Renal pelvis (tissue), 12 donors: ENCODE measurements at places on chromosomes 2 and 18.
A peak's percentile ranks its signal among the peaks of the same experiment; 100 is the strongest.

DNA sequence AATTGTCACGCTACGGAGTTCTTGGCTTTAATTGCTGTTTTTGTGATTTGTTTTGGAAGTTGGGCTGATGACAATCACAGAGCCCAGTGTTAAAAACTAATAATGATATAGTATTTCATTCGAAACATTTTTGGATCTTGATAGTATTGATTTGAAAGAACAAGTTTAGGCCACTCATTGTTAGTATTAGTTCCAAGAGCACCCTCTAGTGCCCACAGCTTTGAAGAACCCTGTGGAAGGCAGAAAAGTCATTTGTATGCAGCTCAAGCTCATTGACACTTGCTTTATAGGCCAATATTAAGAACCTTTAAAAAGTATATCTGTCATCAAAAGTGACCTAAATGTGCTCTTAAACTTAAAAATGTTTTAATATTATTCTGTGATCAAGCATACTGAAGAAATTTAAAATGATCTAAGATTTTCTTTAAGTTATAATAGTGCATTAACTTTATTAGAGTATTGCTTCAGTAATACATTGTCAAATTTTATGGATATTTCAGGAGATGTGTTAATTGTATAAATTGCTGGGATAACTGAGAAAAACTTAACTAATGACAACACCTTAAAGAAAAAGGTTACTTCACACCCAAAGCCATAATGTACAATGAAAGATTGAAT lies 191.0 kb downstream of the GRB14 start:
- DNase-seq, result peak; percentile 15

DNA sequence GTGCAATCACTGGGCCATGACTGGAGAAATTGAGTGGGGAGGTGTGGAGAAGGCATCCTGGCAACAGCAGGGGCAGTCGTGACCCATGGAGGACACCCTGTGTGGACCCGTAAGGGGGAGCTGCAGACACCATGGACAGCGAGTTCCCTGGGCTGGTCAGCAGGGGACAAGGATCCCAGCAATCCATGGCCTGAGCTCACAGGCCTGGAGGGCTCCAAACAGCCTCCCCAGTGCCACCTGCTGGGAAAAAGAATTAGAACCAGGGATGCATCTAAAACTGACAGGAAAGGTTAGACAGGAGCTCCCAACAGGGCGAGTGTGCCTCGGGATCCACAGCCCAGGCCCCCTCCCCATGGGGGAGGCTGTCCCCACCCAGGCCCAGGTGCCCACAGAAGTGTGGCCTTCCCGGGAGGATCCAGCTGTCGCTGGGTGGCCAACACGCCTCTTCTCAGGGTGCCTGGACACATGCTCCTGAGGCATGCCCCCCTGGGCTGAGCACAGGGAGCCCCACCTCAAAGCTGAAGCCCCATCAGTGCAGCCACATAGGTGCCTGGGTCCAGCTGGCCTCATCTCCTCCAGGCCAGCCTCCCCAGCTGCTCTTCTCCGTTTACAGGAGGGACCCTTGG lies 20.5 kb upstream of the KIF1A start:
- DNase-seq, result peak; percentile 82

DNA sequence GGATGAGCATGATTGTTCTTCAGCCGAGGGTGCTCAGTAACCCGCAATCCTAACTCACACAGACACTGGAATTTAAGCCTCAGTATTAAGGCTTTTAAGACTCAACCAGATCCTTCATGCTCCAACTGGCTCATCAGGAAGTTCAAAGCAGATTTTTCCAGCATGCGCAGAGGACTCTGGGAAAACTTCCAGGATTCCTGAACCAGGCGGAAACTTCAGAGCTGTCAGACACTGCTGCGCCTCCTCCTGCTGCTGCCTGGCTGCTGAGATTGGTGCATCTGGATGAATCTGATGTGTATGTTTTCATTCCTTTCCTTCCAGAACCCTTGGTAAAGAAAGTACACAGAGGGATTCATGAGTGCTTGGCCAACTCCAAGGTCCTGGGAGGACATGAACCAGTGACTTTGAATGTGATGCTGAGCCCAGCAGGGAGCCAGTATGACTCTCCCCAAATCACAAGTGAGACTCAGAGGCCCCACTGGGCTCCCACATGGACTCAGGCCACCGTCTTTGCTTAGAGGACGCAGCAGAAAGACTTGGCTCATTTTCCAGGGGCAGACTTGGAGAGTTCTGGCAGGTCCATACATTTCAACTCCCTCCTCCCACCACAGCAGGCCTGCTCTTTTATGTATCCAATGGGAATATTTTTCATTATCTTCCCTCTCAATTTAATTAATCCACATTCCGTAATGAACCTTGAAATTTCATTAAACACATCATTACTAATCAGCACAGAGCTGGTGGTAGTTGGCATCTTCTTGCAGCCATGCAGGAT lies 143.5 kb upstream of the HDAC4 start:
- DNase-seq, result no peak

GRCh38 chr2:134193006-134193405 lies 60.9 kb upstream of the MGAT5 start:
- no peak for DNase-seq

- no peak for DNase-seq
Observed at GRCh38 chr2:174607989-174608865, 10.6 kb upstream of the WIPF1 start.

GRCh38 chr2:215712871-215713790 lies 277.3 kb upstream of the FN1 start:
- no peak for DNase-seq

DNA sequence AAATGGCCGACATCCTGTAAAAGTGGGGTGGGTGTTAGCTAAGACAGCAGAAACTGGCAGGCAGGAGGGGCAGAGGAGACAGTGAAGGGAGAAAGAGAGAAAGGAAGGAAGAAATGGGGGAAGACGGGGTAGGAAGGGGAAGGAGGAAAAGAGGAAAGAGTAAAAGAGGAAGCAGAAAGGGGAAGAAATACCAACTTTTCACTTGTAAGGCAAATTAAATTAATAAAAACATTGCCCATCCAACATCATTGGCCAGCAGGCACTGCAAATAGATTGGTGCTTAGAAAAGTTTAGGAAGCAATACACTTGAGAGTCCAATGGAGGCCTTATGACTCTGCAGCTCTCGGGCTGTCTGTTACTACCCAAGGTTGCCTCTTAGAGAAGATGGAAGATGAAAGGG lies 116.7 kb downstream of the TNS1 start:
- no peak for DNase-seq

- DNase-seq, result no peak
Observed at GRCh38 chr2:152394326-152394725, 59.4 kb downstream of the FMNL2 start.

- DNase-seq, result no peak
Observed at GRCh38 chr18:13442451-13442850, 223.9 kb downstream of the LDLRAD4 start.

- DNase-seq, result no peak
Observed at GRCh38 chr2:30772021-30772705, 35.1 kb downstream of the CAPN13 start.

DNA sequence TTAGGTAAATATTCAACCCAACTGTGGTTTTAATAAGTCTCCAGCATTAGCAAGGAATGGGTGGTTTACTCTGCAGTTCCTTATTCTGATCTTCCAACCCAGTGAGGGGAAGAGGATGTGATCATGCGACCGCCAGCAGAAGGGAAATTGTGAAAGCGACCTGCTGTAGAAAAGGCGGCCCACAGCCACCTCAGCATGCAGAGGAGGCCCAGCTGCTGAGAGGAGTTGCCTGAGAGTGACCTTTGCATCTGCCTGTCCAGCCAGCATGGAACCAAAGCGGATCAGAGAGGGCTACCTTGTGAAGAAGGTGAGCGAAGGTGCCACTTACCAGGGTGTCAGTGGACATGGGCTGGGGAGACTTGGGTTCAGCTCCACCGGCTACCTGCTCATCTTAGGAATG lies at the start of gene PLEK:
TSS of gene PLEK (plus strand) at position 196 of the 400 bp plus-strand sequence. CDS start at position 266, 70 bp downstream.
- DNase-seq, result no peak

- DNase-seq, result no peak
Observed at GRCh38 chr2:192016265-192016664, 169.4 kb upstream of the CAVIN2 start.

DNA sequence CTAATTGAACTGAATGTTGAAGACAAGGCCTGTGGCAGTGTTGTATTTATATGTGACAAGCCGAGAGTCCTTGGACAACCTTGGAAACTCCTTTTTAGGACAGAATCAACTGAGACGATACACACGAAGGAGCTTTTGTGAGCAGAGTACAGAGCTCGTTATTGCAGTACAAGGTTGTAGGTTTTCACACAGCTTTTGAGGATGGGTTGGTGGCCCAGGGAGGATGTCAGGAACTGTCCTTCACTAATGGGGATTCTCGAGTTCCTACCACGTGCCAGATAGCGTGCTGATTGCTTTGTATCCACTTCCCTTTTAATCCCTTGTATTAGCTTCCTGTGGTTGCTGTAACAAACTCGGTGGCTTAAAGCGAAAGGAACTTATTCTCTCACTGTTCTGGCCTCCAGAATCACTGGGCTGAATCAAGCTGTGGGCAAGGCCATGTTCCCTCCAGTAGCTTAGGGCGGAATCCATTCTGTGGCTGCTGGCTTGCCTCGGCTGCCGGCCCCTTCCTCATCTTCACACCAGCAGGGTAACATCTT lies 20.2 kb downstream of the INPP4A start:
- no peak for DNase-seq

DNA sequence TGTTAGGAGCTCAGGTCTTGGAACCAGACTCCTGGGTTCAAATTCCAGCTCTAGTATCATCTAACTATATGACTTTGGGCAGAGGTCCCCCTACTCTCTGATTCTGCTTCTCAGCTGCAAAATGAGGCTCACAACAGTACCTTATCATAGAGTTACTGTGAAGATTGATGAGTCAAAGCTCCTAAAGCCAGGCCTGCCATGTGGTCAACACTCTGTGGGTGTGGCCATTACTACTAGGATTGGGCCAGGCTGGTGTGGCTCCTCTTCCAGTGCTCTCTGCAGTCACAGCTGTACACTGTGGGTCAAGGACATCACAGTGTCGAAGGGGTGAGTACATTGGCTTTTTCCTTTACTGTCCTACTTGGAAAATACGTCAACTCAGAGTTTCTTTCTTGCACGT lies 22.6 kb downstream of the CAPN13 start:
- DNase-seq, result no peak

DNA sequence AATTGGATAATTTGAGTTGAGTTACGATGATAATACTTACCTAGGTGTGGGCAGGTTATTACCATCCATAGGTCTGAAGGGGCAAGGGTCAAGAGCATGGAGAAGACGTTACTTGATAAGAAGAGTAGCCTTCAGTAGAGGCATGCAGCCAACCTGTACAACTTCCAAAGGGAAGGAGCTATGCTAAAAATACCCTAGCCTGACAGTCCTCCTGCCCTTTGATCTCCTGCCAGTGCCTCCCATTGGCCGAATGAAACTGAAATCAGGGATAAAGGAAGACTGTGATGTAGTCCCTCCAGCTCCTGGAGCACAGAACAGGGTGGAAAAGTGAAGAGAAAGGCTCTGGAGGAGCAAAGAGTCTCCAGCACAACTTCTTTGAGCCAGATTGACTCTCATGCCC lies 487.4 kb downstream of the ADCYAP1 start:
- DNase-seq, result no peak

DNA sequence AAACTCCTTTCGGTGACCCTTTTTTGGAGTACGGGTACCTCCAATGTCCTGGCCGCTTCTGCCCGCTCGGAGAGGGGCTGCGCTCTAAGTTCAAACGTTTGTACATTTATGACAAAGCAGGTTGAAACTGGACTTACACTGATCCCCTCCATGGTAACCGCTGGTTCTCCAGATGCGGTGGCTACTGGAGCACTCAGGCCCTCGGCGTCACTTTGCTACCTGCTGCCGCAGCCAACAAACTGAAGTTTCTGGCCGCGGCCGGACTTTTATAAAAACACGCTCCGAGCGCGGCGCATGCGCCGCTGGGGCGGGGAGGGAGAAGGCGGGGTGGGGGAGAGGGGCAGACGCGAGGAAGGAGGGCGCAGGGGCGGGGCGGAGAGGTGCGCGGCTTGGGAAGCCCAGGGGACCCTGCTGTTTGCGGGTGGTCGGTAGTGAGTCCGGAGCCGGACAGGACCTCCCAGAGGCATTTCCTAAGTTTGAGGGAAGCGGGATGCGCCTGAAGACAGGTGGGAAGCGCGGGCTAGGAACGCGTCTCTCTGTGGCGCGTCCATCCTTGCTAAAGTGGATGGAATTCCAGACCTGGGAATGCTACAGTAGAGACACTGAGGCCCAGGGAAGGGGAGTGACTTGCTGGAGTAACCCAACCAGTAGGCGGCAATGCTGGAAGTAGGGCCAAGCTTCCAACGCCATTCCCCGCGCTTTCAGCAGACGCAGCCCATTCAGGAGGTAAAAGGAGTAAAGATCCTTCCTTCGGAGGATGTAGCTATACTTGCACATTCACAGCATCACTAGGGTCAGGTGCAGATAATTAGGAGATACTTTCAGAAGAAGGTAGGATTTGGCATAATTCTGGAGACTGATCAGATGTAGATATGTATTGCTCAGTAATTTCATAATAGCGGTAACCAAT lies at the start of gene CXCR4:
TSS of gene CXCR4 (minus strand) at position 241 of the 910 bp plus-strand sequence. CDS start at position 152, 89 bp downstream.
- peak; percentile 75 for DNase-seq

GRCh38 chr18:8349608-8350323 lies 259.5 kb upstream of the RAB12 start:
- DNase-seq, result no peak

GRCh38 chr2:137007938-137008337 lies 242.6 kb downstream of the THSD7B start:
- no peak for DNase-seq

- DNase-seq, result no peak
Observed at GRCh38 chr2:66968946-66969345, 428.2 kb upstream of the ETAA1 start.

GRCh38 chr2:127740665-127741288 lies 39.5 kb downstream of the SFT2D3 start:
- no peak for DNase-seq

GRCh38 chr2:166784296-166784946 lies 103.9 kb upstream of the XIRP2 start:
- no peak for DNase-seq

DNA sequence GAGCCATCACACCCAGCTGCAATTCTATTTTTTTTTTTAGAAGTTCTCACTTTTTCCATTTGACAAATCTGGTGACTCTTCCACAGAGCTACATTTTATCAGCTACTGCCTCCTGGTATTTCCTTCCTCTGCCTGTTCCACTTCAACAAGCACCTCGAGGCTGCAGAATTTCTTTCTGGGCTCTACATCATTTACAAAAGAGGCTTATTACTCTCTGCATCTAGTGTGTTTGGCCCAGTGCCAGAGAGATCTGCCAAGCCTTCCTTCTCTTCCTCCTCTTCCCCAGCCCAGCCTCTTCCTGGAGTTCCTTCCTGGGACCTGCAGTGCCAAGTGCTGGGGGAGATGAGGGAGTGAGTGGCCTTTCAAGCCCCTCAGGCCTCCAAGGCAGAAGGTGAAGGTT lies 119.6 kb upstream of the ITGA6 start:
- DNase-seq, result no peak
